Nucleus accumbens (tissue), 56 donors: ENCODE measurements at places on chromosomes 12 and 14.
A peak's percentile ranks its signal among the peaks of the same experiment; 100 is the strongest.

DNA sequence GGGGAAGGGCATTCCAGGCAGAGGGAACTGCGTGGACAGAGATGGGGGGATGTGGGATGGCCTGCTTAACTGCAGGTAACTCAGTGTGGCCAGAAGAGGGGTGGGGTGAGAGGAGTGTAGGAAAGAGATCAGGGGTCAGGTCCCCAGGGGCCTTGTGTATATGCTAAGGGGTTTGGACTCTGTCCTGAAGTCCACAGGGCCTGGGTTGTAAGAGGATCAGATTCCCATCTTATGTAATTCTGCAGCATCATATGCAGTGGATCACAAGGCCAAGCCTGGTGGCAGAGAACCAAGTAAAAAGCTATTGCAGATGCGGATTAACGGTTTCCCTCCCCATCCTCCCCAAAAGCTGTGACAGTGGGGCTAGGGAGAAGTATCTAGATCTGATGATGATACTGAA is 8.7 kb downstream of the TCTN1 start:
- no peak for DNase-seq

DNA sequence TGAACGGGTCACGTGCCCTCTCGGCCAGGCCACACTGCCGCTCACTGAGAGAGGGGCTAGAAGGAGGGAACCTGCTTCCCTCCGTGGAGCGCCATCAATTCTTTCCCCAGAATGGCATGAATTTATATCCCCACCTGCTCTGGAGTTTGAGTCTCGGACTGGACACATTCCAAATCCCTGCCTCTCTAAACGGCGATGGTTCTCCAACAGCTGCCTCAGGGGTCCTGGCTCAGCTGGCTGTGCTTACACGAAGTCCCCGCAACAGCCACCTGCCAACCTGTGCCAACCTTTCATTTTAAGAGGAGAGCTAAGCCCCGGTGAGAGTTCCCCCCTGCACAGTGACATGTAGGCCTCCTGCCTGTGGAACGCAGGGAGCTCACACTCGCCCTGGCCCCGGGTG is 73.2 kb downstream of the RIMBP2 start:
- DNase-seq: no peak

GRCh38 chr12:57852200-57852599 is 5.7 kb upstream of the CTDSP2 start:
- DNase-seq: peak; percentile 62

DNA sequence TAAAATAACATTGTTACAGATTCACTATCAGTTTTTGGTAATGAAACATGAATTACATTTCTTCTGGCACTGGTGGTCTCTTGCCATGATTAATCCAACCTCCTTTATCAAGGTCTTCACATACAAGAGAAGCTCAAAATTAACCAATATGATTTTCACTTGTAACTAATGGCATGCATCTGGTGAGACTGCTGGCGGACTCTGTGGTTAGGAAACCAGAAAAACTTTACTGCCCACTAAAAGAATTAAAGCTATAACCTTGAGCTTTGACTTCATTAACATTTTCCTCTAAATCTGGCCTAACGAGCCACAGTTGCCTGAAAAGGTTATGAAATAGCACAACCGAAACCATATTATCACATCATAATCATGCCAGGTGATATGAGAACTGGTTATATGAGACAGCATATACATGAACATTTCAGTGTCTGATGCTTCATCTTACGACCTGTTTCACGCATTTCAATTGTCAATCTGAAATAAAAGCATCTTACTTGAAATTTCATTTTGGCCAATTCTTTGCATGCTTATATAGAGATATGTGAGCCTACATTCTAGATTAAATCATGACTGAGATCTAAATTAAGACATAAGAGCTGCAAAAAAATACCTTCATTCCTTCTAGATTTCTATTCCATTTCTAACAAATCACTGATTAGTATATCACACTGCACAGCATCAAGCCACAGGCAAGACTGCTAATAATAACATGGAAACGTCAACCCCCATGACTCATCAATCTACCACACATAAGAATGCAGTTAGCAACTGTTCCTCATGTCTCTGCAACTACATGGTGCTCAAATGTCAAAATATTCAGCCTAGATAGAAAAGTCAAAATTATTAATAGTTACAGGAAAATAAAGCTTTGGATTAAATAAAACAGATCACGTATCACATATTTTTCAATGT is 89.3 kb downstream of the OSBPL8 start:
- DNase-seq: peak; percentile 53

GRCh38 chr14:104137297-104138097 is 890 bp upstream of the KIF26A start:
- DNase-seq: peak; percentile 36

GRCh38 chr12:52519387-52519703 is 849 bp downstream of the KRT5 start:
- DNase-seq: no peak

DNA sequence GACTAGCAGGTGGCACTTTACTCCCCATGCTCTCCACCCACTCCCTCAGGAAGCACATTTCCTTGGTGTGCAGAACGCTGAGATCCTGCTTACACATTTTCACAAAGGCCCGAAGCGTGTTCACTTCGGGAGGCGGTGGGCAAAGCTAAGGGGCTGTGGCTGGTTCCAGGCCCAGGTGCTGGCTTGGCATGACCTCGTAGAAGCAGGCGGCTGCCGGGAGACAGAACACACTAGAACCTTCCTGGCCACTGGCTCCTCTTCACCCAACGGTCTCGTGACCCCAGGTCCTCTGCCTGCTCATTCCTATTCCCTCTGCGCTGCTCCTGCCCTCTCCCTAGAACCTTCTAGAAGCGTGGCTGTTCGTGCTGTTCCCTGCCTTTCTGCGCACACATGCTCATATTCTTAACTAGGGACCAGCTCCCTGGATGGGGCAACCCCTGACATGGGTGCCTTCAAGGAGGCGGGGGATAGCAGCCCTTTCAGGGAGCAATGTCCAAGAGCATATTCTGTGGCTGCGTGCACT is 43.3 kb downstream of the ATP23 start:
- no peak for DNase-seq

DNA sequence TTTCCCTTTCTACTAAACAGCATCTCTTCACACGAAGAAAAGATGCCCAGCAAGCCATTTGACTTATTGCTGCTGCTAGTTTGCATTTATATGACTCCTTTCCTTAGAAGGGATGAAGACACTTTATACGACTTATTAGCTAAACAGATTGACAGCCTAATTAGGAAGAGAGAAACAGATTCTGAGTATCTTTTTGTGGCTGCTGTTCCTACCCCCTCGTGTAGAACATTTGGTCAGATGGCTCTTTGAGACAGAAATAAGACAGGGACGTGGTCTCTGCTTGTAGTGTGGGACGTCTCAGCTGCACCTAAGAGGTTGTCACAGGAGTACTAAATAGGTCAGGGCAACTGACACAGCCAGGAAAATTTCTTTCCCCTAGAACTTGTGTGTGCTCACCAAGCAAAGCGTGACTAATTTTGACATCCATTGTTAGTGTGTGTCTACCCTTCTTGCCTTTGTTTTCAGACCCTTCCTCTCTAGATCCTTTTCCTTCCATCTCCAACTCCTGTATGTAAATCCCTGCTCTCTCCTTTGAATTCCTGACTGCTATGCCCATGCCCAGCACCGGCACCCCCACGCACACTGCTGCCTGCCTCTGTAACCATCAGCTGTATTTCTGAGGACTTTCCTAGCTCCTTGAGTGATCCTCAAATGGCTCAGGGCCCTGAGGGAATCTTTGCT is 83.2 kb downstream of the DAD1 start:
- no peak for DNase-seq

DNA sequence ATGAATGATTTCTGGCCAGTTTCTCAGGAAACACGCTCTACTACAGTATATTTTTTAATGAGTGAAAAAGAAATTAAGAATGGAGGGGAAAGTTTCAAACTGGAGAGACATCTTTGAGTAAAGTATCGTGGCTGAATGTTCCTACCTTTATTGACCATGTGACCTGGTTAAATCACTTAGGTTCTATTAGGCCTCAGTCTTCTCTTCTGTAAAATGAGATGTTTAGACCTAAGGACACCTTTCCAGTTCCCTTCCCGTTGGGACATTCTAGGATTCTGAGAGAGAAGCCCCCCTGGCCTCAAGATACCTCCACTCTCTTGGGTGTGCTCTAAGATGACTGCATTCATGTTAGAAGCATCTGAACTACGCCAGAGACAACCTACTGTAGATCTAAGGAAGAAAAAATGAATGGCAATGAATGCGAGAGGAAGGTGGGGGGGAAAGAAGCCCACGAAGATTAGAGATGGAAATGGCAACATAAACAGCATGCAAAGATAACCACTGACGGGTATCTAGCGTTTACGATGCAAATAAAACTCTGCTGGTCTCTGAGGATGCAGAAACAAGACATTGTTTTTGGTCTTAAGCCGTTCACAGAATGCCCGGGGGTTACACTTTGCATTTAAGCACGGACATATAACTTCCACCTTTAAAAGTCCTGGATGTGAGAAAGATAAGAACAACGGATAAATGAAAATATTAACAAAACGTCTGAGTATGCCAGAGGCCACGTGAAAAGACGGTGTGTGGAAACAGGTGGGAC is 599 bp upstream of the CPSF6 start:
- no peak for DNase-seq

DNA sequence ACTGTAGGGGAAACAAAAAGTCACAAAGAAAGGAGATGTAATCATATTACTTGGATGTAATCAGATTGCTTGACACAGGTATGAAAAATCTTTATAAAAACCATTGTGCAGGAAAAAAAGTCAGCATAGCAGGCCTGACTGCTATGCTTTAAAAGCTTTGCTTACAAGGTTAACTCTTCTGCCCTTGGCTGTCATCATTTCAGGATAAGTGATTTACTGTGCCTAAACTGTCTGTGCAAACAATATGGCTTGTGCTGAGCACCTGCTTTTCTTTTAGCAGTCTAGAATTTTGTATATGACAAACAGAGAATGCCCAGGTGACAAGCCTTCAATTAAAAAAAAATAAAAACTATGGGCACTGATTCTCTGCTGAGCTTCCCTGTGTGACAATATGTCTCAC is 63.8 kb upstream of the PLEKHG7 start:
- DNase-seq: no peak

- DNase-seq: no peak
Measured at GRCh38 chr12:115511986-115512711, 765.3 kb downstream of the MED13L start.

DNA sequence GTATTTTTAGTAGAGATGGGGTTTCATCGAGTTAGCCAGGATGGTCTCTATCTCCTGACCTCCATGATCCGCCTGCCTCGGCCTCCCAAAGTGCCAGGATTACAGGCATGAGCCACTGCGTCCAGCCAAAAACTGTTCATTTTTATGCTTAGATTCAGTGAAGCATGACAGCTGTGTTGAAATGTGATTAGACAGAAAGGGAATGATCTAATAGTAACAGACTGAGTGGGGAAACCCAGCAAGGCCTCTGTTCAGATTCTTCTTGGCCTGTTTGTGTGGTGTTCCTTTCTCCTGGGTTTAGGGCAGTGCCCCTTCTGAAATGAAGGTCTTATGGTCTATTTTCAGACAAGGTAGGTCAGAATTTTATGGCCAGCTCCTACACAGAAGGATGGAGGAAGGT is 11.8 kb upstream of the ABCD4 start:
- no peak for DNase-seq

DNA sequence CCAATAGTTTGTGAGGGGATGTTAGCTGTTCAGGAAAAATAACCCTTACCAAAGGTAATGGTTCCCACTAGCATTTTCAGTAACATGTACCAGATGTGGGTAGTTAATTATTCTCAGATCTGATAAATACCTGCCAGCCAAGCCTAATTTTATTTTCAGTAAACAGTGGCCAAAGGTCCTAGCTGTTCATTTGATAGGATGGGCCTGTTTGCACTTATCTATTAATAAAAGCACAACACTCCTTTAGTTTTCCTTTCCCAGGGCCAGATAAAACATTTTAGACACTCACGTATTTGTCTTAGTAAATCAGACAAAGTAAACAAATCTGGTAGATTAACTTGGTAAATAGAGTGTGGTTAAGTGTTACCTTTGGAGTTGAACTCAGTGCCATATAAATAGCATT is 345.1 kb downstream of the RAD51B start:
- no peak for DNase-seq

DNA sequence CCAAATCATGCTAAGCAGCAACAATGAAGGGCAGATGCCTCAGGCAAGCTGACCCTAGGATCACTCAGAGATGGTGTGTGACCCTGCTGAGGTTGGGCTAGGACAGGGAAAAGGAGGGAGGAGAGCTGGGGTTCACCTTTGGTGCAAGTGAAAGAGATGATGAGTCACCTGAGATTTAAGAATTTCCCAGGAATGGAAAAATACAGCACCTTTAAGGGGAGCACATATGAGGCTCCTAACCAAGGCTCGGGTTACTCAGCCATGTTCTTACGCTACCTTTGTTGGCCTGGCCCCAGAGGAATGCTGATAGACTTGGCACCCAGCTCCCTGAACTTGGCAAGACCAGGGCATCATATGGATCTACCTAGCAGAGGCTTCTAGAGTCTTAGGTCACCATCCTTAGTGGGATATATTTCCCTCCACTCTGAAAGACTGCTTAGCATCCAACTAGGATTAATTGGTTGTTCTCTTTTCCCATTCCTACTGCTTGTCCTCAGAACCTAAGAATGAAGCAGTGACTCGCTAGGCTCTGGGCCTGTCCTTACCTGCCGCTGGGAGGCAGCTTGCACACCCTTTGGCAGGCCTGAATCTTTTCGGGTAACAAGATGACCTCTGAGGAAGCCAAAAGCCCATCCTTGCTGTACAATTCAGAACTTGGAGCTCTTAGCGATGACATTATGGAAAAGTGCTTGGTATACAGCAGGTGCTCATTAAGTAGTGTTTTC is 4.0 kb upstream of the NAA25 start:
- DNase-seq: no peak

DNA sequence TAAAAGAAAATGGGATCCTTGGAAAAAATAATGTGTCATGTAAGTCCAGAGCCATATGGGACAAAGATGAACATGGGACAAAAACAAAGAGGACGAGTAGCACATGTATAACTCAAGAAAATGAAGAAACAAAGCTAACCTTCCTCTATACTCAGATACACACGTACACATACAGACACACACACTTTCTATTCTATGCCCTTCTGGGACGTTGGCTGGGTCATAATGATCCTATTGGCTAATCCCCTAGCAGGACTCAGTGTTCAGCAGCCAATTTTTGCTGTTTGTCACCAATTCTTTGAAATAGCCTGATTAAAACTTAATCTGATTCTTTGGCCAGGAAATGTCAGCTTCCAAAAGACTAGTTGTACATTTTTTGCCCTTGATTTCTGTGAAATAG is 189.4 kb upstream of the FOXG1 start:
- DNase-seq: no peak

- DNase-seq: no peak
Measured at GRCh38 chr14:102170061-102170460, 30.4 kb downstream of the WDR20 start.
